ENCODE measurements at places on chromosomes 3 and 15.

DNA sequence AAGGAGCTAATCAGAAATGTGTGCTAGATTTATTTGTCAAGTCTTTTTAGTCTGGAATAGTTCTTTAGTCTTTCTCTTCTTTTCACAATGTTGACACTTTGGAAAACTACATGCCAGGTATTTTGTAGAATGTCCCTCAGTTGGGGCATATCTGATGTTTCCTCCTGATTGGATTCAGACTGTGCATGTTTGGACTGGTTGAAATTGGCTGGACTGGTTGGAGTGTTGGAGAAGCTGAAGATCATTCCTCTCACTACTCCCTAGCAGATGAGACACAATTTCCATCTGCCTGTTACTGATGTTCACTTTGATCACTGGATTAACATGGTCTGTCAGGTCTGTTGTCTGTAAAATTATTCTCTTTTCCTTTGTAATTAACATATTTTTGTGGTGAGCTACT is 3.7 kb downstream of the NME9 start:
- DNase-seq, result no peak

DNA sequence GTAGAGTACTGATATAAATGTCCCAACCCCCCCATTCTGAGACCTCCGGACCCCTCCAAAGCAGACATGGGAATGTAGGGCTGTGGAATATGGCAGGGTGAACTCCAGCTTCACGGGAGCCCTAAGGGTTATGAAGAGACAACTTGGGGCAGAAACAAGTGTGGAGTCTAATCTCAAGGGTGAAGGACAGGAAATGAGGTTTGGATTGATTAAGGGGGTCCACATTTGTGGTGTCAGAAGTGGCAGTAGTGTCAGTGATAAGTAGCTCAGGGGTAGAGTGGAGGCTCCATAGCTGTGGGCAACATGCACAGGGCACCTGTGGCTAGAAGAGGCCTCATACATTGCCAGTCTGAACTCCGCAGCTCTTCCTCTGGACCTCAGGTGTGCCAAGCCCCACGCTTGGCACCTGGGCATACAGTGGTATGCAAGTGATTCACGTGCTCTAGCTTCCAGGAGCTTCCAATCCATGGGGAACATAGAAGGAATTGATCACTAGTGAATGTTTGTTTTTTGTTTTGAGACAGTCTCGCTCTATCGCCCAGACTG is 4.1 kb upstream of the P4HTM start:
- no peak for DNase-seq

DNA sequence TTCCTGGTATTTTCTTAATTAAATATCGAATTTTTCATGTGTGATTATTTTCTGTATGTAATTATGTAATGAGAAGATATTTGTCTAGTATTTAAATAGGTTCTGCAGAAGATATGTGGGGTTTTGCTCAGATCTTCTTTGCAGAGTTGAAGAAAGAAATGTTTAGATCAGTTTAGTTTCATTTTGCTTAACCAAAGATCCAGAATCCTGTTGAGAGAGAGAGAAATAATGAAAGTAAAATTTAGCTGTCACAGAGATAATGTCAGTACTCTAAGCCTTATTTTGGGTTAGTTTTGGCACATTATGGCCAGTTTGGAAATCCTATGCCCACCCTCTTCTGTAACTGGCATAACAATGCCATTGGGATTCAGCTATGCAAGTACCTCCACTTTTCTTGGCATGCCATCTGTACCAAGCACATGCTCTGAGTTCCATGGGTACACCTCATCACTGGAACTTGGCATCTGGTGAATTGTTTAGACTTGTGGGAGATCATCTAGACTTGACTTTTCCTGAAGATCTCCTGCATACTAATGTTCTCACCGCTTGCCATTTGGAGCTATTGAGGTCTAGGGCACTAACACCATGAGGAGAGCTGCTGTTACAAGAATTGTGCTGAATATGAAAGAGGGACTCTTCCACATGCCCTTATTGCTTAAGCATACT is 30.9 kb downstream of the PLSCR1 start:
- DNase-seq, result no peak

DNA sequence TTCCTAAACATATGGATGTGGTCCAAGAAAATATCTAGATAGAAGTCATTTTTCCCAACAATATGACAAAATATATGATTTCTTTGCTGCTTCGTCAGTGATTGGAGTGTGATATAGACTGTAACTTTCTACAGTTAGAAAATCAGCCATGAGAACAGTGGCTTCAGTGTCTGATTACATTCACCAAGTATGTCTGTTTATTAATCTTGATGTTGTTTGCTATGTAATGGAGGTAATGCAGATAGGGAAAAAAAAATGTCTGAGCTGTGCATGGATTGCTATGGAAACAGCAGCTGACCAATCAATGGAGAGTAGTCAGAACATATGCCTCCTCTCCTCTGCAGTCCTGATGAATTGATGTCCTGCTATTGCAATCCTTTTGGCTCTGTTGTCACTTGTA is 72.3 kb upstream of the GAP43 start:
- DNase-seq, result no peak

DNA sequence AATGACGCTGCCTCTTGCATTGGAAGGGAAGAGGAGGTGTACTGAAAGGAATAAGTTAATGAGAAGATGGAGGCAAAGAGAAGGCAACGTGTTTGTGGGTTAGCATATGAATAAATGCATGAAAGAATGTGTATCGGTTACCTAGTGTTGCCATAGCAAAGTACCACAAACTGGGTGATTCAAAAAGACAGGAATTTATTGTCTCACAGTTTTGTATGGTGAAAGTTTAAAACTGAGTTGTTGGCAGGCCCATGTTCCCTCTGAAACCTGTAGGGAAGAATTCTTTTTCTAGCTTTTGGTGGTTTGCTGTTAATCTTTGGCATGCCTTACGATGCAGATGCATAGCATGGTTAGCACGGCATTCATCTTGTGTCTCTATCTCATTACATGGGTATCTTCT is 729.9 kb downstream of the MECOM start:
- no peak for DNase-seq

DNA sequence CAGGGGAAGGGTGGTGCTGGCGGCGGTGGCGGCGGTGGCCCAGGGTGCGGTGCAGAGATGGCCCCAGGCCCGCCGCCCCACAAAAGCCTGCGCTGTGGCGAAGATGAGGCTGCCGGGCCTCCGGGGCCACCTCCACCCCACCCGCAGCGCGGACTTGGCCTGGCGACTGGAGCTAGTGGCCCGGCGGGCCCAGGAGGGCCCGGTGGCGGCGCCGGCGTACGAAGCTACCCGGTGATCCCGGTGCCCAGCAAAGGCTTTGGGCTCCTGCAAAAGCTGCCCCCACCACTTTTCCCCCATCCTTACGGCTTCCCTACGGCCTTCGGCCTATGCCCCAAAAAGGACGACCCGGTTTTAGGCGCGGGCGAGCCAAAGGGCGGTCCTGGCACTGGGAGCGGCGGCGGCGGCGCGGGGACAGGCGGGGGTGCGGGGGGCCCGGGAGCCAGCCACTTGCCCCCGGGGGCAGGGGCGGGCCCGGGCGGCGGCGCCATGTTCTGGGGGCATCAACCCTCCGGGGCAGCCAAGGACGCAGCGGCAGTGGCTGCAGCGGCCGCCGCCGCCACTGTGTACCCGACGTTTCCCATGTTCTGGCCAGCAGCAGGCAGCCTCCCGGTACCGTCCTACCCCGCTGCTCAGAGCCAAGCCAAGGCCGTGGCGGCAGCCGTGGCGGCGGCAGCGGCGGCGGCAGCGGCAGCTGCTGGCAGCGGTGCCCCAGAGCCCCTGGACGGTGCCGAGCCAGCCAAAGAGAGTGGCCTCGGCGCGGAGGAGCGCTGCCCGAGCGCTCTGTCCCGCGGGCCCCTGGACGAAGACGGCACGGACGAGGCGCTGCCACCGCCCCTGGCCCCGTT is 1.6 kb downstream of the SKOR1 start:
- no peak for DNase-seq

DNA sequence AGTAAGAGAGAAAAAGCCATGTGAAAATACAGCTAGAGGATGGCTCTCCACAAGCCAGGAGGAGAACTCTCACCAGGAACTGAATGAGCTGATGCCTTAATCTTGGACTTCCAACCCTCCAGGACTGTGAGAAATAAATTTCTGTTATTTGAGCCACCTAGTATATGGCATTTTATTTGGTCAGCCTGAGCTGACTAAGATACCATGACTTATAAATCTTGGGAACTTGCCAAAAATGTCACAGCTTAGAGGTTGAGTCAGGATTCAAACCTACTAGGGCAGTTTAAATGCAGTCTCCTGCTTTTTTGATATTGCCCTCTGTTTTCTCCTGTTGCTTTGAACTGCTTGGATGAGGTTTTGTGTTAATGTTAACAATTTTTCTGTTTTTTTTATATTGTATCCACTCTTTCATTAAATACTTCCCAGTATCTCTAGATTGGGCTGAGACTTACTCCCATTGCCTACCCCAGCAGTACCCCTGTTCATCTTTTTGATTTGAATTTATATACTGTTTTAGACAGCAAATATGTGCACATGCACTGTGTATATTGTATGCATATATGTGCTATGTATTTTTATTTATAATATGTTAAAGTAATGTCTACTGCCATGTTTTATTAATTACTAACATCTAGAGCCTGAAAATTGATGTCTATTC is 1223.2 kb downstream of the OTOL1 start:
- peak; percentile 31 for DNase-seq

DNA sequence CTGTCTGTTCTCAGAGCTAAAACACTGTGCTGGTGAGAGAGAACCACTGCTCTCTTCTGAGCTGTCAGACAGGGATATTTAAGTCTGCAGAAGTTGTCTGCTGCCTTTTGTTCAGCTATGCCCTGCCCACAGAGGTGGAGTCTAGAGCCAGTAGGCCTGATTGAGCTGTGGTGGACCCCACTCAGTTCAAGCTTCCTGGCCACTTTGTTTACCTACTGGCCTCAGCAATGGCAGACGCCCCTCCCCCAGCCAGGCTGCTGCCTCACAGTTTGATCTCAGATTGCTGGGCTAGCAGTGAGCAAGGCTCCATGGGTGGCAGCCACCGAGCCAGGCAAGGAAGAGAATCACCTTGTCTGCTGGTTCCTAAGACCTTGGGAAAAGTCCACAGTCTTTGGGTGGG is 21.0 kb upstream of the CACNA1D start:
- DNase-seq, result no peak

DNA sequence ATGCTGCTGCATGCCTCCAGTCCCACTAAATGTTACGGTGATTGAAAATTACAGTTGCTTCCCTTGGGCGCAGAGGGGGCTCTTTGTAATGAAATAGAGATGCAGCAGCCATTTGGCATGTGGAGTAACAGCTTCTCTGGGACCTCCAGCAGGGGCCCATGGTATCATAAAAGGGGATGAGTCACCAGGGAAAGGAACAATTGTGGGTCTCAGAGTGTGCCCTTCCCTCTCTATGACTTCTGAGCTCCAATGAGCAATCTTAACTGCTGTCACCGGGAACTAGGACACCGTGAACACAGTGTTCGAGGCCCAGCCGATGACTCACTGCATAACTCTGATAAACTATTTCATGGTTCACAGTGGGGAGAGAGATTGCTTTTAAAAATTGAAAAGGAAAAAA is 164.8 kb upstream of the NUDT16 start:
- DNase-seq, result no peak

- DNase-seq, result no peak
These were observed 196.2 kb downstream of the CHST2 start for GRCh38 chr3:143315766-143316165.

DNA sequence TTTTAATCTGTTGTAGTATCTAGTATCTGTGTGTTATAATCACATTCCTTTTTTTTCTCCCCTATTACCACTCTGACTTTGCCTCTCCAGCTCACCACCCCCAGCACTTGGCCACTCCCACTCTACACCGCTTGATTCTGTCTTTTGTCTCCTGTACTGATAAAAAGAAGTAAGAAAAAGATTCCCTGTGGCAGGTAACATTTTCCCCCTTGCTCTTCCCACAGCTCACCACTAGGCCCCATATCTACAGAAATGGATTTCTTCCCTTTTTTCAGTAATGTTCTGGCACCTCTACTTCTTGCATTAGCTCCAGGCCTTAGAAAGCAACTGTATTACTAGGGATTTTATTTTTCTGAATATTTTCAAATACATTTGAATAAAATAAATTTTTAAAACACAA is 25.6 kb downstream of the KCNH8 start:
- DNase-seq, result no peak

- no peak for DNase-seq
These were observed 34.2 kb downstream of the IDH2 start for GRCh38 chr15:90067953-90068606.

DNA sequence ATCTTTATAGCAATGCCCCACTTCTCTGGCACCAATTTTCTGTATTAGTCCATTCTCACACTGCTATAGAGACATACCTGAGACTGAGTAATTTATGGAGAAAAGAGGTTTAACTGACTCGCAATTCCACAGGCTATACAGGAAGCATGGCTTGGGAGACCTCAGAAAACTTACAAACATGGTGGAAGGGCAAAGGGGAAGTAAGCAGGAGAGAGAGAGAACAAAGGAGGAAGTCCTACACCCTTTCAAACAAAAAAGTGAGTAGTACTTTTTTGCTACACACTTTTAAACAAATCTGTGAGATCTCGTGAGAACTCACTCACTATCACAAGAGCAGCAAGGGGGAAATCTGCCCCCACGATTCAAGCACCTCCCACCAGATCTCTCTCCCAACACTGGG is 67.8 kb upstream of the ZBED2 start:
- no peak for DNase-seq

- no peak for DNase-seq
These were observed 24.3 kb downstream of the MTHFS start for GRCh38 chr15:79872358-79873017.

DNA sequence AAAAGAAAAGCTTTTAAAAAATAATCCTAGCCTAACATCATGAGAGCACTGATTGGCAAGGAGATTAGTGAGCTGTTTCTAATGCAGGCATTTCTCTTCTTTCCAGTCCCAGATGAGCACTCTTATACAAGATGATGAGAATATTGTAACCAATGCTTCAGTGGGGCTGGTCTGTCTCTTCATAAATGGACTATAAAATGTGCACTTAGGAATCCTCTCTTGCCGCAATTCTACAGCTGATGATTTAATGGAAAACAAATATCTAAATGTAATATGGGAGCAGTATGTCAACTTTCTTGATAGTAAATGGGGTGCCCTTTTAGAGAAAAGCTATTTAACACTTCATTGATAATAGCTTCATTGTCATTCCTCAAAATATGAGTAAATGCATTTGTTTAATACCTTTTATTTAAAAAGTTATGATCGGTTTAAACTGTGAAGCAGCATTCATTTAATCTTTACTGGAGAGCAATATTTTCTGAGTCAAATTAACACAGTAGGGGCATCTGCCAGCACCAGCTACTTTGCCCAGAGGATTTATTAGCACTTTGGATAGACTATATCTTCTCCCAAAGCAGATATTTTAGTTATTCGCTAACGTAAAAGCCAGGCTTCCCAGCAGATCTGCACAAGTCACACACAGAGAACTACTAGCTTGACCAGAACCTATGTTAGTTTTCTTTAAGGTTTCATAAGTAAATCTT is 985.9 kb downstream of the DIPK2A start:
- DNase-seq, result no peak

DNA sequence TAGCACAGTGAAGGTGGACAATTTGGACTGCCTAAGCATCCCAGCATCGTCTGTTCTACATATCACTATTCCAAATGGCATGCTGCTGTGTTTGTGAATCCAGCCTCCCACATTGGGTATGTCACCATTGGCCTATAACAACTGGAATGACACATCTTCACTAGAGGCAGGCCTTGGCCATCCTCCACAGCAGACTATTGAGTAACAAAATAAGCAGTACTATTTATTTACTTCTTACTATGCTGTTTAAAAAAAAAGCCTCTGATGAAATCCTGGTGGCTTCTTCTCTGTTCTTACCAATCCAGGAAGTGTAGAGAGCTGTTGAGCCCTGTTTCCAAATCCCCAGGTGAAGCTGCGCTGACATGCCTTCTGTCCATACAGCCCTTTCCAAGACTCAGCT is 30.6 kb upstream of the CERS3 start:
- no peak for DNase-seq

Measured in NCI-H446 (cell line).